Stimulated activated CD4-positive, alpha-beta T cell treated with anti-CD3 and anti-CD28 coated beads, Interleukin-15, amount 100 ng/mL, for 1 hour (primary cell): ENCODE measurements at places on chromosomes 2 and 18.

DNA sequence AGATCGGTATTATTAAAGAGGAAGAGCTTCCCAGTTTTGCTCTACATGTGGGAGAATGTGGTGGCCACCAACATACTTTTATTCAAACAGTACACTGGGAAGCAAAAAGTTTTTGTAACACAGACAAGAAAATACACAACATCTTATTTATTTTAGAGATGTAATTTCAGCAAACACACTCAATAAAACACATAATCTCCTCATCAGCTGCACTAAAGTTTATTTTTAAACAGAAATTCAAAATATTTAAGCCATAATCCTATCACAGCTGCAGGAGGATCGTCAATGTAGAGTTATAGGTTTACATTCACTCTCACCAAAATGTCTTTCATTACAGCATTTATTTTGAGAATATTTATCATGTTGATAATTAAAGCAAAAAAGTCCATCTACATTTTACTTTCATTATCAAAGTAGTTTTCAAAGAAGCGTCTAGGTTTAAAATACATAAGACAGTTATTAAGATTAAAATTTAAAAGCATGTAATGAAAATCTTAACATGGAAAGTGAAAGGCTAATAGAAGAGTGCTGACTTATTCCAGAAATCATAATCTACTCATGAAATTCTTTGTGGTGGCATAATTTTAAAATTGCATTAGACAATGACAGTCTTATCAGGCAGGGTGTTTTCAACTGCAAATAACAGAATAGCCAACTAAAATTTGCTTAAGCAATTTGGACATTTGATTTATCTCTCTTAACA lies 61.0 kb downstream of the ANKRD44 start:
- DNase-seq = no peak

- DNase-seq = no peak
Observed at GRCh38 chr2:10905862-10906143, 5.9 kb upstream of the KCNF1 start.

DNA sequence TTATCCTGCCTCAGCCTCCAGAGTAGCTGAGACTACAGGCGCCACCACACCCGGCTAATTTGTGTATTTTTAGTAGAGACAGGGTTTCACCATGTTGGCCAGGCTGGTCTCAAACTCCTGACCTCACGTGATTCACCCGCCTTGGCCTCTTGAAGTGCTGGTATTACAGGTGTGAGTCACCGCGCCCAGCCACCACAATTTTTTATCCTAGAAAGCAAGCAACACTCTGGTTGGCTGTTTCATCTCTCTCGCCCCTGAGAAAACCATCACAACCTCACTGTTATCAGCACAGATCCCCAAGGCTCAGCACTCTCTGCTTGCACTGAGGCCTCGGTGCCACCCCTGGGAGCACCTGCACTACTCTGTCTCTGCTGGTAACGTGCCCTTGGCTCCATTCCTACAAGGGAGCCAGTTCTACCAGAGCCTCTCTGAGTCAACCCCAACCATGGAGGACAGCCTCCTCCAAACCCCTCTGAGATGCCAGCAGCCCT lies 134.8 kb upstream of the AGAP1 start:
- DNase-seq = no peak

- no peak for DNase-seq
Observed at GRCh38 chr2:33292063-33292462, 184.4 kb upstream of the RASGRP3 start.

DNA sequence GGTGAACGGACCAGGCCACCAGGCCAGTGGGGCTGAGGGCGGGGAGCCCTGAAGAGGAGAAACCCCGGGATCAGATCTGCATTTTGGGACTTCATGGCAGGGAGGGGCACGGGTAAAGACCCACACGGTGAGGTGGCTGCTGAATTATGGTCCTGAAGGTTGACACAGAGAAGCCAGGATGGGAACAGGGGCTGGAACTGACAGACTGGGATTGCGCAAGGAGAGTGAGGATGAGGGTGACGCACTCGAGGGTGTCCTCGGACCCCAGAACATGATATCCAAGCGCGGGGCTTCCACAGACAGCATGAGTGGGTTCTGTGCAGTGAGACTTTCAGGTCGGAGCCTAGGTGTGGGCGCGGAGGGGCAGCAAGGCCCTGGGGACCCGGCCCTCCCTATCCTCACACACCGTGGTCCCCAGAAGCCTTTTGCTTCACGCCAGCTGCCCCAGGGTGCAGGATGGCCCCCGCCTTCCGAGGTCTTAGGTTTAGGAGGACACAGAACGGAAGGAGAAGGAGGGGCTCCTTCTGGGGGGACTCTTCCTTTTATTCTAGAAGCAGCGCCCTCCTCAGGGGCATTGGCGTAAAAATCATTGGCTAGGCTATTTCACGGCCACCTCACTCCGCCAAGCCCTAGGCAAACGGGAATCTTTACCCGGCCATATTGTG lies 416.8 kb upstream of the HS6ST1 start:
- no peak for DNase-seq
